Daoy (cell line): ENCODE measurements at places on chromosomes 2 and 18. TPM values are rescaled to one million over a fixed set of nuclear protein-coding genes. Genes with fewer than 3 reads are reported as not detected.

The RESP18 gene
- not detected in 2 replicates for total RNA-seq

The OTOS gene
- total RNA-seq, result 0.34 TPM in 1 of 2 replicates, not detected in the other

The AAMP gene
- total RNA-seq, result 237 and 278 TPM in 2 replicates

The NR4A2 gene
- 0.06 TPM in 1 of 2 replicates, not detected in the other for total RNA-seq

The GPR75 gene
- total RNA-seq, result 1.0 and 2.8 TPM in 2 replicates

The CD207 gene
- total RNA-seq, result not detected in 2 replicates

The TUBB6 gene
- 231 and 254 TPM in 2 replicates for total RNA-seq

The TMEM237 gene
- 144 and 173 TPM in 2 replicates for total RNA-seq

The PSD4 gene
- 7.5 and 13.3 TPM in 2 replicates for total RNA-seq

The RASGRP3 gene
- total RNA-seq, result 3.2 and 6.7 TPM in 2 replicates

The DIPK1C gene
- not detected in 2 replicates for total RNA-seq

The VWC2L gene
- not detected in 2 replicates for total RNA-seq

The MAP3K19 gene
- total RNA-seq, result not detected in 2 replicates

The ASB18 gene
- total RNA-seq, result not detected in 2 replicates

The UGT1A3 gene
- total RNA-seq, result not detected in 2 replicates

The NEU4 gene
- total RNA-seq, result not detected in 2 replicates
